ENCODE measurements at places on chromosomes 4 and X. TPM values are rescaled to one million over a fixed set of nuclear protein-coding genes. Genes with fewer than 3 reads are reported as not detected.
A peak's percentile ranks its signal among the peaks of the same experiment; 100 is the strongest.

GRCh38 chrX:37371578-37371991, 22.4 kb downstream of the PRRG1 start:
- no peak for DNase-seq

DNA sequence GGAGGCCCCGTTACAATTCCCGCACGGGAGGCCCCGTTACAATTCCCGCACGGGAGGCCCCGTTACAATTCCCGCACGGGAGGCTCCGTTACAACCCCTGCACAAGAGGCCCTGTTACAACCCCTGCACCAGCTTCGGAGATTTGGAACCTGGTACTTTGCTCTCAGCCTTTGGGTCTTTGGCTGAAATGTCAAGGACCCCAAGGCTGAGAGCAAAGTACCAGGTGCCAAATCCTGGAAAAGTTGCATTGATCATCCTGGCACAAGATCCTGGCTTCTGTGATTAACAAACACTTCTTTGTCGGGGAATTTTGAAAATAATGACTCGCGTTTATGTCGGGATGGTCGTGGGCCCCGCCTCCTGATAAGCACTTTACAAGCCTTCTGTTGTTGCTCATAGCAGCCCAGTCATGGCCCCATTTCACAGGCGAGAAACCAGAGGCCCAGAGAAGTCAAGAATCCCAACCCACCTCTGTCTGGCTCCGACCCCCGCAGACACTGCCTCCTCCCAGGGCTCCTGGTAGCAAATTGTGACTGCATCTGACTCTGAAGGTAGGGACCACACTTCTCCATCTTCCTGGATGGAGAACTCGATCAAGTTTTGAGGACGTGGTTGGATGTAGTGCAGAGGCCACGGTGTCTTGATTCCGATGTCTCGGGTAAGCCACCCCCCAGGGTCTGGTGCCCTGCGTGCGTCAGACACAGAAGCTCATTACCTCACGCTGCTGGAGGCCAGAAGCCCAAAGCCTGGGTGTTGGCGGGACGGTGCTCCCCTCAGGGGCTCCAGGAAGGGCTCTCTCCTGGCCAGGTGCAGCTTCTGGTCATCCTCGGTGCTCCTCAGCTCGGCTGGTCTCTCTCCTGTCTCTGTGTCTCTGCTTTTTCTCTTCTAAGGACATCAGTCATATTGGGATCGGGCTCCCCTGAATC, 60.3 kb downstream of the ADRA2C start:
- peak; percentile 79 for DNase-seq

- peak; percentile 19 for DNase-seq
These were observed 34.0 kb upstream of the GYPA start for GRCh38 chr4:144174401-144175067.

DNA sequence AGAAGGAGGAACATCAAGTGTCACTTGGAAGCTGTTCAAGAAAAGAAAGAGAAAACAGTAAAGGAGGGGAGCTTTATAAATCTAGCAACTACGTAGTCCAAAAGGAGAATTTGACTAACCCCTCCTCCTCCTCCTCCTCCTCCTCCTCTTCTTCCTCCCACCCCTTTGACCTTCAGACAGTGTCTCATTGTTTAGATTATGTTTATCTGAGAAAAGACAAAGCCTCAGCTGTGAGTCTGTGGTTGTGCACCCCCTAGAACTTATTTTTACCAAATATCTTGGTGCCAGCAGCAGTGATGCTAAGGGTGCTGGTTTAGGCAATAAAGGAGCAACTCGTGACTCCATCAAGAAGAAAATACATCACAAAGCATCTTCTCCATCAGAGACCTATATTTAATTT, 68.9 kb upstream of the BMP2K start:
- no peak for DNase-seq

DNA sequence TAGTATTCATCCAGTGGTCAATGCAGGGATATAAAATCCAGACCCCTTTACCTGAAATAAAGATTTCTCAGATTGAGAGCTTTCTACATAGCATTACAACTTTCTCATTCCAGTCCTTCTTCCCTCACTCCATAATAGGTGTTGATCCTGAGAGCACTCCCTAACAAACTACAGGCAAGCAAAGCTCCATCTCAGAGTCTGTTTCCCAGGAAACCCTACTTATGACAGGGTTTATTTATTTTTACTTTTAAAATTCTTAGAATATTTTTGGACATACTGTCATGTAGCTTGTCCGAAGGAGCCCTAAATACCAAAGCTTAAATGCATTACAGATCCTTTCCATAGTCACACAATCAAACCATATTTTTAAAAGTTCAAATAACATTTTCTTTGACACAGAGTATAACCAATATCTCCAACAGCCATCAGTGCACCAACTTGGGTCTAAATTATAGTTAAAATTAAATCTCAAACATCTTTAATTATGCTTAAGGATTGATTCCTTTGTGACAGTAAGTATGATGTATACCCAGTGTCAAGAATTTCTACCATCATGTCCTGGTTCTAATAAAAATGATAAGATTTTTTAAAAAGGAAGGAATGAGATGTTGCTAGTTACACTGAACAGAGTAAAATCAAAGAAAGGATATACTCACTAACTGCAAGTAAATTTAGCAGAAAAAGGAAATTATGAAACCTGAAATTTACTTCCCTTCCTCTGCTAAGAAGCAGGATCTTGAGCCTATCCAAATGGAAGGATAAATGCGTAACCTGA, 580.4 kb upstream of the ADGRL3 start:
- DNase-seq: peak; percentile 78

DNA sequence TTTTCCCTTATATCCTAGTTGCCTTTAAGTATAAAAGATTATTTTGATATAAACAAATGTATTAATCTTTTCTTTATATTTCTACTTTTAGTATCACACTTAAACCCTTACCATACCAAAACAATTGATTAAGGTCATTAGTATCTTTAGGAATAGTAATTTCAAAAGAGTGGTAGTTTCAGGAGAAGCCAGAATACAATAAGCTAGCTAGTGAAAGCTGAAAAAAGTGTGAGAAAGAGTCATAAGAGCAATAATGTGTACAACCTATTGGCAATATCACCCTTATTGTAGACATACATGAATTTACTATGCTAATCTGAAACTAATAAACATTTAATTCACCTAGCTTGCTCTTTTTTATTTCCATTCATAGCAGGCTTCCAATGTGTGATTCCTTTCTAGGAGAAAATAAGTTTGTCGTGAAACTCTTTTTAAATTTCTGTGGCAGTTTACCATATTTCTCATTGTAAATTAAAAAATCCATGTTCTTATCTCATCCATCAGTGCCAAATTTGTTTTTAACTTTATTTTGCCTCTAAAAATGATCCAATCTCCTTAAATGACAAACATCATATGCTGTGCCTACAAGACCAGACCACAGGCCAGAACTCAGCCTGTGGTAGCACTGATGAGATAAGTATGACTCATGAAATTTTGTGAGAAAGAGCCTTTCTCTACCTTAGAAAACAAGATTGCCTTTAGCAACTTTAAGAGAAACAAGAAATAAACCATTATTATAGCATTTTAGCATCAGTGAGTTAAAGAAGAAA, 8.1 kb downstream of the NEK1 start:
- peak; percentile 84 for DNase-seq

DNA sequence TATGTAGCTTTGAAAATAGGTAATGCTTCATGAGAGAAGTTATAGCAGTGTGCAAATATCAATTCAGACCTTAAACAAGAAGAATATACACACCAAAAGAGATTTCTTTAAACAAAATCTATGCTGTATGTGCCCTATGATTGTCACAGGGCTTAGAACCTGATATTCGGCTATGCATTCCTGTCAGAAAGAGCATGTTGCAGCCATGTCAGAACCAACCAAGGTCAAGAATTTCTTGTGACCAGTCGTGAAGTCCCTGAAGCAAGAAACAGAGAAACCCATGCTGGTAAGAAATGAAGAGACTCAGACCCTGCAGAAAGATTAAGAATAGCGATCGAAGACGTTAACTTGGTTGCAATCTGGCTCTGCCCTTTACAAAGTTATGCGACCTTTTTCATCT, 210.3 kb upstream of the SPIN4 start:
- DNase-seq: no peak

- DNase-seq: no peak
These were observed 328.3 kb downstream of the GBA3 start for GRCh38 chr4:23021040-23021439.

DNA sequence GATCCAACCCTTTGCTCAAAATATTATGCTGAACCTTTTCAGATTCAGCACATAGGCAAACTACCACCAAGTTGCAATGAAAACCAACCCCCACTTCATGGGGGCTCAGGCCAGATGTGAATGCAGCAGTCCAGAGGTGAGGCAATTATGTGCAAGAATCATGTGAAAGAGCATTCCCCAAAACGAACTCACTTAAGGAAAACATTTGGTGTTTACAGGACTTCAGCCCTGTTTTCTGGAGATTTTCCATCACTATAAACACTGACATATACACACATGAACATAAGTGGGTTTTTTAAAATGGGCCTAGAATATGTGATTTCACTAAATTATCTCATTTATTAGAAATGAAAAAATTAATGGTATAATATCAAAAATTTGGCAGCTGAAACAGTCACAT, 31.5 kb downstream of the BMP3 start:
- DNase-seq: no peak

GRCh38 chr4:30269850-30270249, 450.3 kb upstream of the PCDH7 start:
- no peak for DNase-seq

- DNase-seq: no peak
These were observed 113.4 kb upstream of the TRIM2 start for GRCh38 chr4:153090670-153091385.

DNA sequence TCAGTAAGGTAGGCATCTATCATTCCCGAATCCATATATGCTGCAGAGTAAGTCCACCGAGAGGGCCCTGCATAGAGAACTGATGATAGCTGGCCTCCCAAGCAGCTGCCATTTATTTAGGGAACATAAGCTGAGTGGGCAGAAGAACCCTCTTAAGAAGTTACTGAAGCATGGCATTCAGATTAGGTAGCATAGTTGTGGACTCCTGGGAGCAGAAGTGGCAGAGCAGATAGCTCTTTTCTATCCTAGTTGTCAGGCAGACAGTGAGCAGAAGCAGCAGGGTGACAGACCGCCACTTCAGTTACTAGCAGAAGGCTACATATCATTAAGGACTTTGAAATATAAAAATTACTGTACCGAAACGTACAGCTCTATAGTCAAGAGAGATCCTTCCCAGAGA, 454.7 kb downstream of the PPP4R3C start:
- no peak for DNase-seq

DNA sequence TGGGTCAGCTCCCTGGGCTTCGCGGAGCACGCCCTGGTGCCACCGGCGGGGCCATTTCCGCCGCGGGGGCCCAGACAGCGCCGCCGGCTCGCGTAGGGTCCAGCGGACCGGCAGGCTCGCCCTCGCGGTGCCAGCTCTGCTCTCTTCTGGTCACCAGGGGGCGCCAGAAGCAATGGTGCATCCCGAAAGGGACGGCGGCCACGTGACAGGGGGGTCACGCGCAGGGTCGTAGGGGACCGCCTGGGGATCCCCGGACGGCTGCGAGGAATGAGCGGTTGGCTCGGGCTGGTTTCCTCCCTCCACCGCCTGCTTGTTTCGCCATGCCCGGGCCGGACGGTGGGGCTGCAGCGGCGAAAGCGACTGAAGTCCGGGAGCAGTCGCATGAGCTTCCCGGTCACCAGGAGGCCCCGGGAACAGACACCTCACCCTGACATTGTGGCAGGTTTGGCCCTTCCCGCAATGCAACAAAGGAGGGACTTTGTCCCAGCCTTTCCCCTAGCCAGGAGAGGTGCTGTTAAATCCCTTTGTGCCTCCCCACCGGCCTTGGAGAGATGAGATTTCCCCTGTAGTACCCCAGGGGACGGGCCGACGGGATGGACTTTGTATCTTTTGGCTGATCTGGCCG, 15.8 kb downstream of the ZCCHC12 start:
- DNase-seq: peak; percentile 93

GRCh38 chr4:169225058-169225751, 45.6 kb downstream of the SH3RF1 start:
- DNase-seq: peak; percentile 66

DNA sequence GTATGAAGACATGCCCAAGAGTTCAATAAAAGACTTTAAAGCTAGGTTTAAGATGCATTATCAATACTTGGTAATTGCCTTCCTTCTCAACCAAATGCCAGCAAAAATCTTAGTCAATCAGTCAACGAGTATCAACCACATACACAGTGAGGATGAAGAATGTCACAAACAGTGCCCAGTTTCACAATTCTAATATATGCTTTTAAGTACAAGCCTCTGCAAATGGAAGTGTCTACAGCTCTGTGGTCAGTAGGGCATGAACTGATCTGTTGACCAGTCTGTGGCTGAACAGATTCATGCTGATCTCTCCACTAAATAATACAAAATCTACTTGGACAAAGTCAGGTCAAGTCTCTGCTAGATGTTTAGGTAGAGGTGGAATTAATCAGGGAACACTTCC, 27.9 kb downstream of the PPARGC1A start:
- no peak for DNase-seq

GRCh38 chr4:121998024-121998423, 46.2 kb upstream of the TRPC3 start:
- DNase-seq: no peak

Gene IL1RAPL1
- total RNA-seq: 0.29 TPM

Gene LGI2
- under 0.01 TPM for total RNA-seq

Gene GRID2
- total RNA-seq: not detected

Gene CLCN4
- total RNA-seq: 16.2 TPM

Gene P2RY10
- total RNA-seq: not detected

Gene MAOB
- total RNA-seq: 0.72 TPM

Gene G6PD
- total RNA-seq: 91.3 TPM

Gene XAGE1A
- not detected for total RNA-seq

Gene HELQ
- 18.3 TPM for total RNA-seq

Gene HDX
- 5.1 TPM for total RNA-seq
